ENCODE measurements at places on chromosomes 16 and 17.

- no peak for DNase-seq
Measured at GRCh38 chr17:45001310-45001709, 33.2 kb upstream of the C1QL1 start.

GRCh38 chr17:28370035-28370743, at the start of gene VTN:
Gene VTN, minus strand, starts transcription at chr17:28370307. Its CDS starts 104 bp downstream, at chr17:28370203.
- DNase-seq = no peak

DNA sequence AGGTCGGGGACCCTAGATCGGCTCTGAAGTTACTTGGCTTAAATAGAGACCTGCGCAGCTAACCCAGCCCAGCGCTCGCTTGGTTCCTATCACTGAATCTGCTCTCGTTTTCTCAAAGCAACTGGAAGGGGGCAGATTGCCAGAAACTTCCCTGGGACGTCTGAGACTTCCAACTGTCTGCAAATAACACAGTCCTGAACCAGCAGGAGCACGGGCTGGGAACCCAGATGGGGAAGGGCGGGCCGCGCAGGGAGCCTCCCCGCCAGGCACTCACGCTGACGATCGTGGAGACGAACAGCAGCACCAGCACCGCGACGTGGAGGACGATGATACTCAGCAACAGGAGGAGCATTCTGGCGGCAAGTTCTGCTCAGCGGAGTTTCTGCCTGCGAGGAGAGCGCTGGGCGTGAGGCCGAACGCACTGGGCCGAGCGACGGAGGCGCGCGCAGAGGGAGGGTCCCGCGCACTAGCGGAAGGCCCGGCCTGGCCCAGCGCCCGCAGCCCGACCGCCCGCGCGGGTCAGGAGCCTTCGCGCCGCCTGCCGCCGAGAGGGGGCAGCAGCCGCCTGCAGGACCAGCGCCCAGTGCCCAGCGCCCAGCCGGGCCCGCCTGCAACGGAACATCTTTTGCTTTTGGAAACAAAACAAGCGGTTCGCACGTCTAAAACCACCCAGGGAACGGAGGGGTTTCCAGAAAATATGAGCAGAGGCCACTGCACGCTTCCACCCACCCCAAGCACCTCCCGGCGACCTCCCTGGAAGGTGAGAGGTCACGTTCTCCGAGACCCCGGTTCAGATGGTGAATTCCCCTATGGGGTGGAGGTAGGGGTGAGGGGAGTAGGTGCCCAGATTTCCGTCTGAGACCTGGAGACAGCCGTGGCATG, 4.5 kb downstream of the PMP22 start:
- DNase-seq = peak; percentile 86

DNA sequence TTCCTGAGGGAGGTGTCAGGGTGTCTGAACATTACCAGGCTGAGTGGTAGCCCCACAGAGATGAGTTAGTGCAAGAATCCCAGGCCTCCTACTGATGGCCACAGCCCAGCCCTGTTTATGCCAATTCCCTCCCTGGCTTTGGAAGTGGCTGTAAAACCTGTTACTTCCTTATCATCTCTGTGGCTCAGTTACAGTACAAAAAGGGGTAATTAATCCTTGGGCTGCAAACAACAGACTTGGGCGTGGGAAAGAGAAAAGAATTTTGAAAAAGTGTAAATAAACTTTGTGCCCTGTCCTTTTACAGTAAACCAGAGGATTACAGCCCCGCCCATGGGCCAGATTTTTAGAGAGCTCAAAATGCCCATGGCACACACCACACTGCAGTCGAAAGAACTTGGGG, 73.1 kb upstream of the AXIN2 start:
- DNase-seq = no peak

- no peak for DNase-seq
Measured at GRCh38 chr17:57210224-57210553, 46.1 kb upstream of the MSI2 start.

GRCh38 chr16:80883816-80884215, 79.4 kb upstream of the CDYL2 start:
- no peak for DNase-seq

- peak; percentile 62 for DNase-seq
Measured at GRCh38 chr17:49730078-49730784, 22.5 kb upstream of the SLC35B1 start.

- no peak for DNase-seq
Measured at GRCh38 chr16:78446486-78446885, 347.0 kb downstream of the WWOX start.

- DNase-seq = no peak
Measured at GRCh38 chr17:64538508-64539130, 31.8 kb downstream of the CEP95 start.

- DNase-seq = no peak
Measured at GRCh38 chr17:45306623-45307022, 10.2 kb downstream of the MAP3K14 start.

GRCh38 chr16:48067388-48067787, 88.4 kb downstream of the ABCC12 start:
- DNase-seq = no peak

- no peak for DNase-seq
Measured at GRCh38 chr17:16935241-16935663, 36.7 kb downstream of the TNFRSF13B start.

- no peak for DNase-seq
Measured at GRCh38 chr16:85127379-85127723, 15.1 kb upstream of the CIBAR2 start.

GRCh38 chr17:32519228-32520103, 32.7 kb downstream of the CDK5R1 start:
- DNase-seq = no peak

DNA sequence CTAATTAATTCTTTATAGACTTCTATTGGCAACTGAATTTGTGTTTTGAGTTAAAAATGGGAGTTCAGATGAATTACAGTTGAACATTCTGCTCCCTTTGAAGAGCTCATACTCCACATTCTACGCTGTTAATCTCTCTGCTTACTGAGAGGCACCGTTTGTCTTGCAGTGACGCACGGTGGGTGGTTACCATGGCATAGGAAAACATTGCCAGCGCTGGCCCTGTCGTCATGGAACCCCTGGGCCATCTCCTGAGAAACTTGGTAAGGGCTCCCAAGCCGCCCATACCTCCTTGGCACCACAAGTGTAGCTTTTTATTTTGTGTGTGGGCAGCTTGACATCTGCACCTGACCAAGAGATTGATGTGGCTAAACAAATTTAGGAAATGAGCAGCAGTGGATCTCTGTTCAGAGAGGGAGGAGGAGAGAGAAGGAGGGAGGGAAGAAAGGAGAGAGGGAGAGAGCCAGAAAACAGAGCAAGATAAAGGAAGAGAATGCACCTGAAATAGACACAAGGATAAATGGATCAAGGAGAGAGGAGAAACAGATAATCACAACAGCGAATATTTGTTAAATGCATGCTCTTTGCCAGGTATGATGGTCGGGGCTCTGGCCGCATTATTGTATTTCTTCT, 398.5 kb downstream of the HAPSTR1 start:
- no peak for DNase-seq

DNA sequence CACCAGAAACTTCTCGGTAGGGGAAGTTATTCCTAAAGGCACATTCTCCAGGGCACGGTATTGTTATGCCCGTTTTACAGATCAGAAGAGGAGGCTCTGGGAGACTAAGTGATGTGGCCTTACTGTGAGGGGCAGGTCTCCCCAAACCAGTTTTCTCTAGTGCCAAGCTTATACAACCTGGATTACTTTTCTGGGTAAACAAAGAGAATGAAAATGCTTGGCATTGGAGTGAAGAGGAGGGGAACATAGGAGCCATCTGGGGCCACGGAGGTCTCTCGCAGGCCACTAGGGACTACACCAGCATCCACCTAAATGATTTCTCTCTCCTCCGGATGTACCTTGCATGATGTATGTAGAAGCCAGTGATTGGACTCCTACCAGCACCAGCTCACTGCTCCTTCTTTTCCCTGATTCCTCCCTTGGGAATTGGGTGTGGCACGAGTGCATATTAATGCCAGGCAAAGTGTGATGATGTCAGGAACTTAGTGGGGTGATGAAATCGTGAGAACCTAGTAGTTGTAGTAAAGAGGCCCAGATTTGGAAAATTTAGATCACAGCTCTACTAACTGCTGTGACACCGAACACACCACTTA, 674 bp downstream of the TOM1L1 start:
- no peak for DNase-seq

GRCh38 chr17:42852351-42852750, 1.4 kb downstream of the AOC3 start:
- no peak for DNase-seq

DNA sequence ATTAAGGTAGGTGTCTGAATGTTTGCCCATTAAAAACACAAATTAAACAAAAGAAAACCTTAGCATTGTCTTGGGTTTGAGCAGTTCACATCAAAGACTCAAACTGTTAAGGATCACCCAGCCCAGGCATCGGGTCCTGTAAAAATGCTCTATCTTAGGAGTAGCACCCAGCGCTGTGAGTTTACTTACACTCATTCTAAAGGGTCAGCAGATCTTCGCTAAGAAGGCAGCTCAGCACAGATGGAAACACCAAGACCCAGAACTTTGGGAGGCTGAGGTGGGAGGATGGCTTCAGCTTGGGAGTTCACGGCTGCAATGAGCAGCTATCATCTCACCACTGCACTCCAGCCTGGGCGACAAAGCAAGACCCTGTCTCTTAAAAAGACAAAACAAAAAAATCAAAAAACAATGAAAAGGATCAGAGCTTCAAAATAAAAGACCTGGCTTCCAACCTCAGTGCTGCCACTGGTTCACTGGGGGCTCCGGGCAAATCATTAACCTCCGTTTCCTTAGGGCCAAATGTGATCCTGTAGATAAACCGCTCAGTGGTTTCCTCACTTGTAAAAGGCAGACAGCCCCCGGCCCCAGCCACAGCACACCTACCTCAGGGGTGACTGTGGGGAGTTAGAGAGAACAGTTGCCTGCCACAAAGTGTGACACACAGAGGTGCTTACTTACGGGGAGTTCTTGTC, 11.1 kb downstream of the COG1 start:
- DNase-seq = no peak

DNA sequence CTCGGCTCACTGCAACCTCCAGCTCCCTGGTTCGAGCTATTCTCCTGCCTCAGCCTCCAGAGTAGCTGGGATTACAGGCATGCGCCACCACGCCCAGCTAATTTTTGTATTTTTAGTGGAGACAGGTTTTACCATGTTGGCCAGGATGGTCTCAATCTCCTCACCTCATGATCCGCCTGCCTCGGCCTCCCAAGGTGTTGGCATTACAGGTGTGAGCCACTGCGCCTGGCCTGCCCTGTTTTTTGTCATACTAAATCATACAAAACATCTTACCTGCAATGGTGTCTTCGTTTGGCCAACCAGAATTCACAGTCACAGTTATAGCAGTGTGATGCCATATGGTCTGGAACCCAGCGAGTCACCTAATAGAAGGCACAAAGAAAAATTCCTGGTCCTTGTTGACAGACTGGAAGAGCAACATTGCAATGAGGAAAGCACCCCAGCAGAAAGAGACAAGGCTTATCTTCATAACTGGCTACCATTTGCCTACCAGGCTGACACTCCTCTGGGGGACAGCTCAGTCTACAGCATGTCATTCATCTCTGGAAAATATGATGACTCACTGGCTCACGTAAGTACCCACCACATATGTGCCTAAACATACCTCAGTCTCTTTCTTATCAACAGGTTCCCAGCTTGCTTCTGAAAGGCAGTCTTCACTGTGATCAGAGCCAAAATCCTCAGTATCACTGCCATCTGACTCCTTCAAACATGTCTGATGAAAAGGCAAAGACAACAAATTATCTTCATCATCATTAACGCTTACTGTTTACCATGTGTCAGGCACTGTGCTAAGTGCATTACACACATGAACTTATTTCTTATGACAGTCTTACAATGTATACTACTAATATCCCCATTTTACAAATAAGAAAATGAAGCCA, 4.3 kb upstream of the HSF5 start:
- no peak for DNase-seq

GRCh38 chr17:61846761-61847375, 16.5 kb downstream of the BRIP1 start:
- no peak for DNase-seq

DNA sequence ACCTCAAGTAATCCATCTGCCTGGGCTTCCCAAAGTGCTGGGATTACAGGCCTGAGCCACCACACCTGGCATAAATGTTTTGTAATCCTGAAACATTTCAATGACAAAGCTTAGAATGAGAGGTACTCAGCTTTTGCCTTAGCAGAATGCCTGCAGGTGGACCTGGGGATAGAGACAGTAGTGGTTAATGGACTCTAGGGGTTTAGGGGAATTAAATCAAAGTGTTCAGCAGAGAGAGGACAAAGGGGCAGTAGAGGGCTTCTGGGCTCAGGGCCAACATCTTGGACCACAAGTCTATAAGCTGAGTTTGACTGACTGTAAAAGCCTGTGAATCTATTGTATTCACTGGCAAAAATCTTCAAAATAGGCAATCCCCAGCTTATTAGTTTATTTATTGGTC, 36.0 kb upstream of the MED13 start:
- DNase-seq = no peak

DNA sequence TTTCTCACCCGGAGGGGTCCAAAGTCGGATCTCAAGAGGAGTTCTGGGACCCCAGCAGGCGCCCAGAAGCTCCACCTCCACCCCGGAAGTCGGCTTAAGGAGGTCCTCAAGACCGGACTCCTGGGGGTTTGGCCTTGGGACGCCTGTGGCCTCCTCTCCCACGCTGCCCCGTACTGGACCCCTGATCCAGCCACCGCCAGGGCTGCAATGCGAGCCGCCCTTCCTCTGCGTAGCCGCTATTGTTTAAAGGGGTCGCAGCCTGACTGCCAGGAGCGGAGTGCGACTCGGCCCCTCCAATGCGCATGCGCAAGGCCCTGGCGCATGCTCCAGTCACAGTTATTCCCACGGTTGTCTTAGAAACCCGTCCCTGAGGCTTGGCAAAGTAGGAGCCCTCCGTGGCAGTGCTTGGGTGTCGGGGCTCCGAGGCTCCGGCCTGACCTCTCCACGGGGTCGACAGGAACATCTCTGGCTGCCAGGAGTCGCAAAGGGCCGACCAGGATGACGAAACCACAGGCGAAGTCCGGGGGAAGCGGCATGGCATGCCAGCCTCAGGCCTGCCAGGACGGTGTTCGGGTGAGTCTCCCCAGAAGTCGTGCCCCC, 719.0 kb downstream of the KCNJ18 start:
- DNase-seq = no peak

GRCh38 chr17:78134899-78135385, 4.4 kb downstream of the TMC8 start:
- DNase-seq = no peak

- no peak for DNase-seq
Measured at GRCh38 chr16:4531811-4532210, 6.8 kb downstream of the CDIP1 start.

All from substantia nigra (tissue), 51 donors.